Left kidney (tissue), 8 donors: ENCODE measurements at places on chromosomes 7 and 10. TPM values are rescaled to one million over a fixed set of nuclear protein-coding genes. Genes with fewer than 3 reads are reported as not detected.
A peak's percentile ranks its signal among the peaks of the same experiment; 100 is the strongest.

The MYPN gene
- 0.03 TPM for polyA plus RNA-seq

The PRTFDC1 gene
- 46.0 TPM for polyA plus RNA-seq

The RAB19 gene
- polyA plus RNA-seq: 2.9 TPM

The SRRM3 gene
- polyA plus RNA-seq: 2.1 TPM

The C10orf62 gene
- 1.1 TPM for polyA plus RNA-seq

The GPR15LG gene
- 0.52 TPM for polyA plus RNA-seq

The SEMA3C gene
- polyA plus RNA-seq: 23.3 TPM

The SLC18A3 gene
- not detected for polyA plus RNA-seq

The VWDE gene
- 8.7 TPM for polyA plus RNA-seq

The FAM237B gene
- 1.1 TPM for polyA plus RNA-seq

The ADGRA1 gene
- 1.7 TPM for polyA plus RNA-seq

The SEMA3E gene
- 1.3 TPM for polyA plus RNA-seq

The GHRHR gene
- 0.33 TPM for polyA plus RNA-seq

DNA sequence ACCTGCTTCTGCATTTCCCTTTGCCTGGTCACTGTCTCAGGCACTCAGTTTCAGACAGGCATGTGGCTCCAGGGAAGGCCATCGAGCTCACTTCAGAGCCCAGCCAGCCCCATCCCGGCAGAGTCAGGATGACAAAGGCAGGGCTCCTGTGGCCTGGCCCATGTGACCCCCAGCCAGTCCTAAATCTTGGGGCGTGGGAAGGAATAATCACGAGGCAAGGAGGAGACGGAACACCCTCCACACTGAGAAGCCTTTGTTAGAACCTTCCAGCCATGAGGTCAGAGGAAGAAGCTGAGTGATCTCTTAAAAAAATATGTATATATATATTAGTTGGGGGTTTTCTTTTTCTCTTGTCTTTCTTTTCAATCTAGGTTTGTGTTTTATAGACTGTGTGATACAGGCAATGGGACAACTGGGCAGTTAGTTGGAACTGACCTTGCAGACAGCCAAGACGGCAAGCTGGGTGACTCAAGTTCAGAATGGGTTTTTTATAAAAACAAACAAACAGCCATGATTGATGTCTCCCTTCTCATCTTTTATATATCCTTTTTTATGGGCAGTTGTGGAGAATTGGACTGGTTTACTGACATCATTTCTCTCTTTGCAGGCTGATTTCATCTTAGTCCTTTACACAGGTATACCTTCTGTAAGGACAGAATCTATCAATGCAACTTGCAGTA is 60.8 kb downstream of the CHN2 start:
- DNase-seq: no peak

DNA sequence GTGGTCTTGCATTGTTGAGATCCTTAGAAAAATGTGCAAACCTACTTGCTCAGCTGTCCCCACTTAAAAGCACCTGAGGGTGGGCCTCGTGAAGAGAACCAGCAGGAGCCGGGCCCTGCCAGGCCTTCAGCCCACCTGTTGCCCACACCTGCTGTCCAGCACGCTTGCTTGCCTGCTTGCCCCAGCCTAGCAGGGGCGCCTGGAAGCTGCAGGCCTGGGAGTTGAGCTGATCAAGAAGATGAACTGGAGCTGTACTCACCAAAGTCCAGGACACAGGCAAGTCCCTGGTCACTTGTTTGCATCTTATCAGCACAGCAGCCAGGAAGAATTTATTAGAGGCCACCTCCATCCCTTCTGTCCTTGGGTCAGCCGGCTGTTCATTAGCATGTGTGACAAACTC is 23.2 kb downstream of the CYP26A1 start:
- DNase-seq: no peak

GRCh38 chr10:84478151-84478550 is 149.8 kb downstream of the CCSER2 start:
- no peak for DNase-seq

DNA sequence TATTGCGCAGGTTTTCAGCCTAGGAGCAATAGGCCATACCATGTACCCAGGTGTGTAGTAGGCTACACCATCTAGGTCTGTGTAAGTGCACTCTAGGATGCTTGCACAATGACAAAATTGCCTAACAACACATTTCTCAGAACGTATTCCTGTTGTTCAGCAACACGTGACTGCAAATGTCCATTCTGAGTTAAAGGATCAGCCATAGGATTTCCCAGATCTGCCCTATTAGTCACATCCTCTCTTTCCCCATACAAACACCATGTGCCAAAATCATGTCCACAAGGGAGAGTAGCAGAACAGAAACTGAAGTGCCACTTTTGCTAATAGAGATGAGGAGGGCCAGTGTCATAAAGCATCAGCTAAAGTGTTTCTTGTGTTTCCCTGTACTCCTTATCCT is 42.6 kb upstream of the AMPH start:
- no peak for DNase-seq

DNA sequence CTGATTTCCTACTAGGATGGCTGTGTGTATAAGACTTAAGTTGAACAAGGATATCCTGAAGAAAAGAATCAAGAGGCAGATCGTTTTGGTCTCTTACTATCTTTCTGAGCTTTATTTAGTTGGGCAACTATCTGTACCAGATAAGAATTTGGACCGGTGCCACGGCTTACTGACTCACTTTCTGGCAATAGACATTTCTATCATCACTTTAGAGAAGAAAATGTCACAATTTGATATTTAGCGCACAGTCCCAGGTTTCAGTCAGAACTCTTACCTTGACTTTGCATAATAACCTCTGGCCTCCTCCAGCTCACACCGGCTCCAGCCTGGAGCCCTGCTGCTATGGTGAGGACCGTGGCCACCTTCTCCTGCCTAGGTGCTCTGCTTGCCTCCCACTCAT is 218.2 kb upstream of the MDFIC start:
- no peak for DNase-seq

DNA sequence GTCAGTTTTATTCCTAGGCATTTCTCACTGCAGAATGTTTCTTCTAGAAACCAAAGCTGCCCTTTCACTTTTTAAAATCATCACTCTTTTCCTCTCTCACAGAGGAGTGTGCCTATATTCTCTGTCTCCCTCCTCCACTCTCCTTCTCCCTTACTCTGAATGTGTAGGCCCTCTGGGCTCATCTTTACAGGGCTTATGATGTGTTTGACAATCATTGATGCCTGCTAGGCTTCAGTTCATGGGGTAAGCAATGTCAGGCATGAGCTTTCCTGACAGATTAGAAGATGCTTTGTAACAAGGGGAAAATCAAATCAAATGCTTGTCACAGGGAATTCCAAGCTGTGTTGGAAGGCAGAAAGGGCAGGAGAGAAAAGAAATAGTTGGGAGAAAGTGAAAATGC is 742.9 kb downstream of the SORCS3 start:
- DNase-seq: no peak

- DNase-seq: no peak
These were observed 10.4 kb upstream of the FAM170B start for GRCh38 chr10:49144058-49144720.

- no peak for DNase-seq
These were observed 58.4 kb upstream of the PCGF5 start for GRCh38 chr10:91162050-91162494.

DNA sequence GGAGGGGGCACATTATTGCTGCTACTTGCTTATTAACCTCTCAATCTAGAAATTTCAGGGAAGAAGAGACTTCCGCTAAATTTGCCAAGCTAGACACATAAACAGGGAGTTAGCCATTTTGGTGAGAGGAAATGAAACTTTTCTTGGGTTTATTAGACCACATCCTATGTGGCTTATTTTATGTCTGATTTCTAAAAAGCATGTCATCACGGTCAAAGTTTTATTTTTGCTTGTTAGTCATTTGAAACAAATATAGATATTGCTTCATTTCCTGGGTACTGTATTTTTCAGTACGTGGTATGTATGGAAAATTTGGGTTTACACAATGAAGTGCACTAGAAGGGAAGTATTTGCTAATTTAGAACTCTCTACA is 144.1 kb downstream of the TCF7L2 start:
- DNase-seq: no peak

GRCh38 chr7:126790763-126791162 is 462.0 kb downstream of the GRM8 start:
- no peak for DNase-seq

- peak; percentile 70 for DNase-seq
These were observed 368.7 kb downstream of the AUTS2 start for GRCh38 chr7:69966766-69967591.

GRCh38 chr7:69804962-69805361 is 206.7 kb downstream of the AUTS2 start:
- DNase-seq: no peak

DNA sequence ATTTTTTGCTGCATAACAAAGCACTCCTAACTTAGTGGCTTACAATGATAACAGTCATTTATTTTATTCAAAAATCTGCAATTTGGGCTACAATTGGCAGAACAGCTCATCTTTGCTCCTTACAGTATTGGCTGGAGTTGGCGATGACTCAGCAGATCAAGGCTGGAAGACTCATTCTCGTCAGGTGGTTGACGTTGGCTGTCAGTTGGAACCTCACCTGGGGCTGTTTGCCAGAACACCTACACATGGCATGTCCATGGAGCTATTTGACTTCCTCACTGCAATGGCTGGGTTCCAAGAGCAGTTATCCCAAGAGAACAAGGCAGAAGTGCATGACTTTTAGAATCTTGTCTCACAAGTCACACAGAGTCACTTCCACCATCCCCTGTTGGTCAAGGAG is 75.1 kb downstream of the NOD1 start:
- DNase-seq: no peak

GRCh38 chr10:45422866-45423659 is 49.0 kb downstream of the ALOX5 start:
- DNase-seq: no peak

- no peak for DNase-seq
These were observed 62.4 kb upstream of the CCDC71L start for GRCh38 chr7:106723398-106723797.

DNA sequence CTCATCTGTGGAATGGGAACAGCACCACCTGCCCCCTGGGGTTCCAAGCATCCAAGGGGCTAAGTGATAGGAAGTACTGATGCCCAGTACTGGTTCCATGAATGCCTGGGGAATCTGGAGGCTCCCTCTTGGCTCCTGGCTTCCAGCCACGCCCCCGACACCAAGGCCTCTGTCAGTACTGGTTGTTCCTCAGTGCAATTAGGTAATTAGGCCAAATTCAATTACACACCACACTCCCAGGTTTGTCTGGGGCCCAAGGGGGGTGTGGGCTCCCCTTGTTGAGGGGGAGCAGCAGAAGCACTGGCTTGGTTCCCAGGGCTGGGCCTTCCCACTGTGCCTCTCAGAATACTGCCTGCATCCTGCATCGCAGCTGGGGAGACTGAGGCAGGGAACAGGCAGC is 114.4 kb upstream of the PPIF start:
- no peak for DNase-seq

GRCh38 chr7:18210788-18211187 is 183.1 kb upstream of the PRPS1L1 start:
- no peak for DNase-seq

DNA sequence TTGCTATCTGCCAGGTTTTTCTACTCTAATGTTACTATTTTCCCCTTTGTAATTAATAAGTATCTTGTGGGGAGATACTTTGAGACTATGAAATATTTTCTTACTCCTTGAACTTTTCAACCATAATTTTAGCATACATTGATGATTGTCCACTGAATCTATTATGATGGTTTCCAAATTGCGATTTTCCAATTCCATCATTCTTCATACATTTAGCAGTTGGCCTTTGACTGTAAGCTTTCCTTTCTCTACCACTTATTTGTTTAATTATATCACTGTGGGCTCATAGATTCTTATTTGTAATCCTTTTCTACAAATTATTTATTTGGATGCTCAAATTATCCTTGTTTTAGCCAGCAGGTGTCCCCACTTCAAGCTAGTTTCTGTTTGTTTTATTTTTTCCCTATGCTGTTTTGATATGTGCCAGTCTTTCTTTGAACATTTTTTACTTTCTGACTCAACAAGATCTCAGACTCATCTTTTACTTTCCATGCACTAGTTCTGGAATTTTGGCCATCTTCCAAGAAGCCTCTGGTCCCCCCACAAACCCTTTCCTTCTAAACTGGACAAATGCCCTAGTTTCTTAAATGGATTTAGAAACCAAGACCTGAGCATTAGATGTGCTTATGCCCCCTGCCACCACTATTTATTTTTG is 11.4 kb upstream of the MRPS16 start:
- no peak for DNase-seq

DNA sequence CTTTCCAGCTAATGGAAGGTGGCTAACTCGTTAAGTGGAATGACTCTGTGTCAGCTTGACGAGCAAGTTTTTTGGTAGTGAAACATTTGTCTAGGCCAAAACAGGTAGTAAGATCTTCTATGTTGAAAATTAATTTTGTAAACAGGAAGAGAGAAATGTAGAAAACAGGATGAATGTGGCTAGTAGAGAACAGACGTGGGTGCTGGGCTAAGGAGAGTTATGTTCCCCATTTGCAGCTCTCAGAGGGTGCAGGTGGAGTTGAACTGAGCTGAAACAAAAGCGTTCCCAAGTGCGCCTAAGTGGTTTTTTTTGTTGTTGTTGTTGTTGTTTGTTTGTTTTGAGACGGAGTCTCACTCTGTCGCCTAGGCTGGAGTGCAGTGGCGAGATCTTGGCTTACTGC is 59.5 kb upstream of the SRPK2 start:
- DNase-seq: no peak

GRCh38 chr10:103723557-103723956 is 131.8 kb downstream of the SH3PXD2A start:
- DNase-seq: no peak

DNA sequence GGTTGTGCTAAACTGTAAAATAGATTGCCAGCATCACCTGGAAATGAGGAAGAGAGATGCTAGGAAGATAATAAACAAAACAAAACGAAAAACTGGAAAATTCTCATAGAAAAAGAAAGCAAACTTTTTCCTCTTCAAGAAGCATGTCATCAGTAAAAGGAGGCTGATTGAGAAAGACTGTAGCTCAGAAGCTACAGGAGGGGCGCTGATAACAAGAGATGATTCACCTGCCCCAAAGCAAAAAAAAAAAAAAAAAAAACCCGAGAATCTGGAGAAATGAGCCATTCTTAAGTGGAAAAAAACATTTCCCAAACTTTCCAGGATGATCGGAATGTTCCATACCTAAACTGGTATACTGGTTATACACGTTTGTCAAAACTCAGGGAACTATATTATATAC is 130.5 kb upstream of the C1QL3 start:
- DNase-seq: no peak

GRCh38 chr7:41747961-41748360 is 45.1 kb upstream of the INHBA start:
- no peak for DNase-seq

- DNase-seq: peak; percentile 12
These were observed 683 bp downstream of the CDC123 start for GRCh38 chr10:12196531-12197211.

GRCh38 chr7:86130268-86130667 is 513.4 kb upstream of the GRM3 start:
- DNase-seq: no peak

DNA sequence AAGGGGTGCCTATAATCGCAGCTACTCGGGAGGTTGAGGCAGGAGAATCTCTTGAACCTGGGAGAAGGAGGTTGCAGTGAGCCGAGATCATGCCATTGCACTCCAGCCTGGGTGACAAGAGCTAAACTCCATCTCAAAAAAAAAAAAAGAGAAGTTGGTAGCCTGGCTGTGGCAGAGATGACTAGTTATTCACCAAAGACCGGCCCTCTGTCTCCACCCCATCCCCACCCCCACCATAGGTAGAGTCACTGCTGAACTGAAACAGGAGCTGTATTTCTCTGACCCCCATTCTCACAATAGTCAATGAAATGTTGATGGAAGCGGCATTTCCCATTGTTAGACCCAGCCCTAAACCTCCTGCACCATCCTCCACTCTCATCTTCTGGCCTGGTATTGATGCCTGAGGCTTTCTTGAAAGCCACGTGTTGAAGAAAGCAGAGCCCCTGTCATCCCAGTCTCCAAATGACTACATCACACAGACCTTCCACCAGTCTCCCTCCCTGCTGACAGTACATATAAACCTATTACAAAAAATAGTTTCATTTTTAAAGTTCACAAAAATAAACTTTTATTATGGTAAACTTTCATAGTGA is 9.4 kb upstream of the PIK3CG start:
- DNase-seq: no peak
